Astrocyte (in vitro differentiated cells and primary cell): ENCODE measurements at places on chromosomes 5 and 9. TPM values are rescaled to one million over a fixed set of nuclear protein-coding genes. Genes with fewer than 3 reads are reported as not detected.

DNA sequence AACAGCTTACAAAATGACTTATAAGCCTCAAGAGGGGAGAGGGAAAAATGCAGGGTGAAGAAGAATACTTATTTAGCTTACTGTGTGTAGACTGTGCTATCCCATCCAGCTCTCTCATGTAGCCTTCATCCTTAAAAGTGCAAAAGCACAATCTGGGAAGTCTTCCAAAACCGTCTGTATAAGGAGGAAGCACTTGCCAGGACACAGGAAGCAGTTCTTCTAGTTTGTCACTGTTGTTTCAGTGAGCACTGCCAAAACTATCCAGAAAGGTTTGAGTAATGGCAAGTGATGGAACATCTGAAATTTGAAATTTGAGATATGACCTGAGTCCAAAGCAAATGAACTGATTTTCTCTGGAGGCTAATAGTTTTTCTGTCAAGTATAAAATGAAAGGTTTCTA is 140.8 kb upstream of the ISL1 start:
- no peak for DNase-seq

- no peak for DNase-seq
Measured at GRCh38 chr9:38243993-38244392, 148.5 kb upstream of the ALDH1B1 start.

DNA sequence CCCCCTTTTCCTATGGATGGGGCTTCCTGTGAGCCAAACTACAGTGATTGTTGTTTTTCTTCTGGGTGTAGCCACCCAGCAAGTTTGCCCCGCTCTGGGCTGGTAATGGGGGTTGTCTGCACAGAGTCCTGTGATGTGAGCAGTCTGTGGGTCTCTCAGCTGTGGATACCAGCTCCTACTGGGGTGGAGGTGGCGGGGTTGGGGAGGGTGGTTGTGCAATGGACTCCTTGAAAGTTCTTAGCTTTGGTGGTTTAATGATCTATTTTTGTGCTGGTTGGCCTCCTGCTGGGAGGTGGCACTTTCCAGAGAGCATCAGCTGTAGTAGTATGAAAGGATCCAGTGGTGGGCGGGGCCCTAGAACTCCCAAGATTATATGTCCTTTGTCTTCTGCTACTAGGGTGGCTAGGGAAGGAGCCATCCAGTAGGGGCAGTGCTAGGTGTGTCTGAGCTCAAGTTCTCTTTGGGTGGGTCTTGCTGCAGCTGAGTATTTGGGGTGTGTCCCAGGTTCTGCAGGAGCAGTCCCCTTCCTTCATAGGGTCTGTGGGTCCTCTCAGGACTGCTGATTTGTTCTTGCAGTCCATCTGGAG is 275.6 kb upstream of the PAPPA start:
- DNase-seq = no peak

DNA sequence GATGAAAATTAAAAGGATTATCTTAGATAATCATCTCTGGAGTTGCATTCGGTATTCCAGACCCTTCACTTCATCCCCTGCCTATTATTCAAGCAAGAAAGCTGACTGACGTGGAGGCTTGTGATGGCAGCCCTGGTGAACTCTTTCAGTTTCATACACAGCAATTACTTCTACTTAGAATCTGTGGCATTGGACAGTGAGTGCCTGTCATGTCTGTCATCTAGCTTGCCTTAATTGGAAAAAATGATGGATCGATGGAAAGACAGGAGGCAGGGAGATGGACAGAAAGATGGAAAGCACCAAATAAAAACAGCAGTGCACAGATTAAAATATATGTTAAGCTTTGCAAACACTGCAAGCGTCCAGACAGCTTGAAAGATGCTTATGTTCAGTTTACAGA is 1371.0 kb upstream of the CDH6 start:
- DNase-seq = no peak

GRCh38 chr9:134597957-134598883 is 43.4 kb upstream of the COL5A1 start:
- DNase-seq = no peak

DNA sequence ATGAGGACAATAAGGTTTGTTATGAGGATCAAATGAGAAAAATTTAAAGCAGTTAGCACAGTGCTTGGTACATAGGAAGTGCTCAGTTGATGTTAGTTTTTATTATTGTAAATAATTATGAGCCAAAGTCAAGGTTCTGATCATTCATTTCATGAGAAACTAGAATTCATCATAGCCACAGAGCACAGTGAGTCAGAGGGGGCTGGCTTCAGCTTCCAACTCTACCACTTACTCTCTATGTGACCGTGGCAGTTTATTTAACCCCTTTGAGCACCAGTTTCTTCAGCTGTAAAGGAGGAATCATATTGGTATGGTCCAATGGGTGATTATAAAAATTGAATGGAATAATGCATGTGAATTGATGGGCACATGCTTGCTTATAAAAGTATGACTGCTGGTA is 39.4 kb downstream of the KLHL3 start:
- DNase-seq = peak; percentile 59

DNA sequence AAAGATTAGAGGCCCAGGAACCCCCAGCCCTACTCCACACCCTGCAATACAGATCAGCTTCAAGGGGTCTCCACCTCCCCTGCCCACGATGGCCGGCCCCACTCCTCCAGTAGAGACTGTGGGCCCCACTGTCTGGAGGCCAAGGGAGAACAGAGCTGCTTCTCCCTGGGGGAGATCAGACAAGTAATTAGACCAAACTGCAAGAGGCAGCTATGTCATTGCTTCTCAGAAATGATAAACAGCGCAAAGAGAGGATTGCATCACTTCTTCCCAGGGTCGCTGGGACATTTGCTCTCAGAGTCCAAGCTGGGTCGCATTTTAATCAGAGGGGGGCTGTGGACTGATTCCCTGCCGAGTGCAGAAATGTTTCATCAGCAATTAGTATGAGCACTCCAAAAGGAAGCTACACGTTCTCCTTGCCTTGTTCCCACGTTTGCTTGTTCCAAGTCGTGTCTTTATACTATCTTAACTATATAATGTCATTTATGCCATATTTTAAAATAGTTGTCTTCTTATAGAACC is 59.9 kb downstream of the ROPN1L start:
- no peak for DNase-seq

DNA sequence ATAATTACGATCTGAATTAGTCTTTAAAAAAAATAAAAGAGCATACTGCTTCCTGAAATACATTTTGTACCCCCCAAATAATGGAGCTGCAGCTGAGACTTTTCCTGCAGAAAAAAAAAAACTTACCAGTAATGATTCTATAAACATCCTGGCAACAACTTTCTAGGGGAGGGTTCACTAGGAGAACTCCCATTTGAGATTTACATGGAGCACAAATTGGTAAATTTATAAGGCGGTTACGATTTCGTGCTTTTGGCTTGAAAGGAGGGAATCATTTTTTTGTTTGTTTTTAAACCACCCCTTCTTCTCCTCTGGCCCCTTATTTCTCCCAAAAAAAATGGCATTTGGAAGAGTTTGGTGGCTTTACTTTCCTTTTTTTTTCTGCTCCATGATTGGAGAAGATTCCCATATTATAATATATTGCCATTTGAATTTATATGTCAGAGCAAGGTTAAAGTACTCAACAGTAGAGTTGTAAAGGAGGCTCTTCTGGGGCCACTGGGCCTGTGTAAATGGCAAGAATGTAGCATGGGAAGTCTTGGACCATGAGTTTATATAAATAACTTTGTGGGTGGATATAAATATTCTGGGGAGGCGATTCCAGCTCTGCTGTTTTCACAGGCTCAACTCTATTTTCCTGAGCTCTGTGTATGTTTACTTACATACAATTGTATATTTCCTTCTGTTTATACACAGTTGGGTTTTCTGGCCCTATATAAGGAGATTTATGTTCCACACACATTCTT is 159.9 kb downstream of the CSNK1G3 start:
- no peak for DNase-seq

GRCh38 chr5:173961418-173961817 is 27.6 kb upstream of the C5orf47 start:
- DNase-seq = no peak

GRCh38 chr9:4301296-4301695 is 1.4 kb upstream of the GLIS3 start:
- DNase-seq = peak; percentile 68

- DNase-seq = no peak
Measured at GRCh38 chr5:14258840-14259239, 115.7 kb downstream of the TRIO start.

PCA3 gene
- total RNA-seq = not detected in 2 replicates

CBY3 gene
- total RNA-seq = not detected in 2 replicates
